ENCODE measurements at places on chromosomes 16 and 17. TPM values are rescaled to one million over a fixed set of nuclear protein-coding genes. Genes with fewer than 3 reads are reported as not detected.

DNA sequence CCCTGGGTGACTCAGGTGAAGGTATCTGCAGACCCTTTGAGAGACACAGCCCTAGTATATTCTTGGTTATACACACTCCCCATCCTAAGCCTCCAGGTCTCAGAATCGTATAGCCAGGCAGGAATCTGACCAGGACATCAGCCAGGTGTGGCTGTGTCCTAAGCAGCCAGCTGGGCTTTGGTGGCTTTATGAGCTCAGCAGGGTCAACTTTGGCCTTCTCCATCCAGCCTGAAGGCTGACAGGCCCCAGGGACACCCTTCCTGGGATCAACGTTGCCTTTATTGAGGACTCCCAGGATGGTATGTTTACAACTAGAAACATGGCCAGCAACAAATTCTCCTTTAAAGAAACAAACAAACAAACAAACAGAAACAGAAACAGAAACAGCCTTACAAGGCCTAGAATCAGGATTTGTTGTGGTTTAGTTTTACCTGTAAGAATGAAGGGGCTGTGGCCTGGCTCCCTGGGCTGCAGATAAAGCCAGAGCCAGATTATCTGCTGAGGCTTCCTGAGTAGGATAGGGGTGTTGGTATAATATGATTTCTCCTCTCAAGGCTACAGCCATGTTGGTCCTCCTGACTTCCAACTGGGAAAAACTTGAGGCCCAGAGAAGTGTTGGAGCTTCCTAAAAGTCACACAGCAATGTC is 8.5 kb downstream of the KIF19 start:
- DNase-seq, result no peak

DNA sequence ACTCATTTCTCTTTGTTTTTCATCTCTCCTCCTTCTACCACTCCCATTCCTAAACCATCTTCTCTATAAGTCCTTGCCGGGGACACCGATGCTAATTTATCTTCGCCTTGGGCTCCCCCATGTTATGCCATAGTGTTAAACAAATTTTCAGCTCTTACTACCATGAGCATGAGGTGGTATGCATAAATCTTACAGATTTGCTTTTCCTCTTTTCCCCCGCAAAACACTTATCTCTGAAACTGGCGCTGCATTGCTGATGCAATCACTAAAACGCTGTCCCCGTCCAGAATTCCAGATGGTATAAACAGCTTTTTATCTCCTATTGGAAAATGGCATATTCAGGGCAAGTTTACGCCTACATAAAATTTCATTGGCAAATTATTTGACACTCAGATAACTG is 673.6 kb upstream of the CDH8 start:
- no peak for DNase-seq

Gene SKAP1
- total RNA-seq, result 8.2 TPM

DNA sequence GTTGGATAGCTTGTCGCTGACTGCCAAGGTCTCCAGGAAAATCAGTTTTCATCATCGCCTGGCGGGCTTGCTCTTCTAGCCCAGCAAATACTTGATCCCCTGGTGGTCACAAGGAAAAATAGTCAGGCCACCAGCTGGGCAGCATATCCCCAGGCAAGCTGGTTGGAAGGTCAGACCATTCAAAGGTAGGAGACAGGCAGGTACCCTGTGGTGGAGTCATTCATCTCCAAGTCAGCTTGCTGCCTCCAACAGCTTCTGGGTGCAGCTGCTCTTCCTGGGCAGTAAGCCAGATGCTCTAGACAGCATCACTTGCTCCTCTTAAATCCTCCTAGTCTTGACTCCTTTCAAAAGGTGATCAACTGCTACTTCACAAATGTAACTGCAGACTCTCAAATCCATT is 16.0 kb downstream of the ZNF821 start:
- DNase-seq, result no peak

Gene COASY
- total RNA-seq, result 85.5 TPM

DNA sequence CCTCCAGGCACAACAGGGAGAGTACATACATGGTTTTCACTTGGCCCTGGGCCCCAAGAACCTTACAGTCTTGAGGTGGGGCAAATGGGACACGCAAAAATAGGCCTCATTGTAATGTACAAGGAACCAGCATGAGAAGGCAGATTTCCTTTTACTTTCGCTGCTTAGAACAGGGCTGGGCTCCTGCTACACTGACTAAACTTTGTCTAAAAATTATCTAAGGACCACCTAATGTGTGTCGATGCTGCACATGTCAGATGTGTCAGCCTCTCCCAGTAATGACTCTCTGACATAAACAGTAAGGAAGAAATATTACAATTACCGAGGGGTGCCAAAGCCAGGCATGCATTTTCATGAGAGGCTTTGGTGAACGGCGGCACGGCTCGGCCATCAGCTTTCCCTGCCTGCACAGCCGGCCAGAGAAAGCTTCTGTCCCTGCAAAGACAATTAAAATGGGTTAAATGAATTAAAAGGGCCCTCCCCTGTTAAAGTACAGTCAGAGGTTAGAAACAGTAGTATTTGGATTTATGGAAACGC is 224.2 kb upstream of the IRX3 start:
- DNase-seq, result no peak

Gene CMTM2
- total RNA-seq, result not detected

Gene CD7
- total RNA-seq, result not detected

DNA sequence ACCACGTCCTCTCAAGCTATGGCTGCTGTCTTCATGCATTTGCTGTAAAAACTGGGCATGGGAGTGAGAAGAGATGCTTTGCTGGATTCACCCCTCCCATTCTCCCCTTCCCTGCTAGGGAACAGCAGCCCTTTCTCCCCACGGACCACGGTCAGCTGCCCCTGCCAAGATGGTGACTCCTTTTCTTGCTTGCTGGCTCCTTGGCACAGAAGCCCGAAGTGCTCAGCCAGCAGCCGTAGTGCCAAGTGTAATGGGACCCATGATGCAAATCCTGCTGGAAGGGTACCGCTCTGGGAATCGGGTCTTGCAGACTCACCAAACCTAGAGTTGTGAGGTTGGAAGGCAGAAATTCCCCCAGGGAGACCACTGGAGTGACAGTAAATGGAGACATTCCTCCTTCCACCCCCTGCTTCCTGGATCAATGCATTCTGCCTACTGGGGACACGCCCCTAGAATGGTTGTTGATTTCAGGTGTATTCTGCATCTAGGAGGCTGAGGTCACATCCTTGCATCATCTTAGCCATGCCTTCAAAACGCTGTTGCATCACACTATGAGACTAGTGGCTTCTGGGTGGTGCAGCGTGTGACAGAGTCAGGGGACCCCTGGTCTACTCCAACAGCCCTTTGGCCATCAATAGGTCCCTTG is 63.0 kb upstream of the CBX4 start:
- DNase-seq, result no peak

DNA sequence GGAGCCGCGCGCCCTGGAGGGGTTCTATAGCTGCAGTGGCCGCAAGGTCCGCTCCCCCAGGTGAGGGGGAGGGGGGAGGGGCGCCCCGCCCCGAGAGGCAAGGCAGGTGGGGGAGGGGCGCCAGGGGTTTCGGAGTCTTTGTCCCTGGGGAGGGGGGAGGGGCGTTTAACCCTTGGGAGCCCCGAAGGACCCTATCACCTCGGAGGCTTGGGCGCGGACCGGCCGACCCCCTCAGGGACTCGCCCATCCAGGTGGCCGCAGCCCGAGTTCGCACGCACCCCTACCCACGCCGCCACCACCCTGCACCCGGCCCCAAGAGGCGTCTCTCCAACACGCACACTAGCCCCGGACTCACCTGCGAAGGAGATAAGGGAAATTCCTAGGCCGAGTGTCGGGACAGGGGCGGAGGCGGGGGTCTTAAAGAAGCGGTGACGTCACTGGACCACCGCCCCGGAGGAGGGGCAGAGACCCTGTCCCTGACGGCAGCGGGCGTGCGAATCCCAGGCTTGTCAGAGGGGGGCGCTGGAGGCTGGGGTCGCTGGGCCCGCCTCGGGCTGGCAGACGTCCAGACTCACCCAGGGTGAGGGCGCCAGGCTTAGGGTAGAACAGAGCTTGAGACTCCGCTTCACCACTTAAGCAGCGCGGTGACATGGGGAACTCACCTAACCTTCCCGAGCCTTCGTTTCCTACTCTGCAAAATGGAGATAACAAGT is at the start of gene CLDN6:
Gene CLDN6, minus strand, starts transcription at position 390 of the 713 bp plus-strand sequence. CDS start 2,162 bp downstream, outside the sequence.
- DNase-seq, result no peak

GRCh38 chr16:31870809-31871208 is 2.8 kb upstream of the ZNF267 start:
- DNase-seq, result no peak

GRCh38 chr17:68734187-68734900 is 133.2 kb upstream of the FAM20A start:
- no peak for DNase-seq

- no peak for DNase-seq
Measured at GRCh38 chr16:29978081-29978480, 4.4 kb downstream of the TAOK2 start.

DNA sequence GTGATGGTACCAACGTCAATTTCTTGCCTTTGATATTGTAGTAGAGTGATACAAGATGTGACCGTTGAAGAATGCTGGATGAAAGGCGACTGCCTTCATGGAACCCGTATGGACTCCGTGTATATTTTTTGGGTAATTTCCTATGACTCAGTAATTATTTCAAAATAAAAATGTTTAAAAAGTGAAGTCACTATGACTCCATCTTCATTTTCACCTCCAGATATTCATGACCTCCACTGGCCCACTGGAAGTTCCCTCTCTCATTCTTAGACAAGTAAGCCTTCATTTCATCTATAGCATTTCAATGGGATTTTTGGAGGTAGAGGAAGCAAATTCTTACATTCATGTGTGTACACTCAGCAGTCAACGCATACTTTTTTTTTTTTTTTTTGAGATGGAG is 111.8 kb upstream of the NUDT7 start:
- DNase-seq, result no peak

GRCh38 chr17:57750109-57750871 is 5.2 kb upstream of the CCDC182 start:
- DNase-seq, result no peak

DNA sequence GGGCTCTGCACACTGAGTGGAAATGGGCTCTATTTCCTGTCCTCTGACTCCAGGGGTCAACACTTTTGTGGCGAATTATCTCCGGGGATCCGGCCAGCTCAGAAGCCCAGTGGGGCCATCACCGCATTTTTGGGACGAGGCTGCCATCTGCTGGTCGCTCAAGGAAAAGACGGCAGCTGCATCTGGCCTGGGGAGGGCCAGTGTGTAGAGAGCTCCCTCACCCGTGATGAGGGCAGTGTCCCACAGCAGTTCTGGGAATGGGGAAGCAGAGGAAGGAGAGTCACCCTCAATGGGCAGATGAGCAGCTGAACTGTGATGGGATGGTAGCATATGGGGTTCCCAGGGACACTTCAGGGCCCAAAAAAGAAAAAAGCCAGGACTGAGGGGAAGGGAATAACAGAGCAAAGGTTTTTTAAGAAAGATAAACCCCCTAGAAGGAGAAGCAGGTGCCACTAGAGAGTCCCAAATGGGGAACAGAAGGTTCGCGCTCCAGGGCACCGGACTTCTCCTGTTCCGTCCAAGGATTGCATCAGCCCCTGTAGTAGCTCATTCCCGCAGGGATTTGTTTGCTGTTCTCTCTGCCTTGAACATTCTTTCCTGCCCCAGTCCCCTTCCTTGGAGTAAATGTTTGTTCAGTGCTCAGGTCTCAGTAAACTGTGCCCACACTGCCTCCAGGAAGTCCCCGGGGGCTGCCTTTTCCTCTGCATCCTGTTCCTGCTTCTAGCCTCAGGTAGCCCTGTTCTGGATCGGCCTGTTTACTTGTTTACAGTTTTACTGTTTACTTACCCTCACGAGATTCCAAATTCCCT is 9.3 kb upstream of the ABCC12 start:
- peak; percentile 84 for DNase-seq

- DNase-seq, result no peak
Measured at GRCh38 chr17:65143889-65144604, 6.9 kb downstream of the RGS9 start.

DNA sequence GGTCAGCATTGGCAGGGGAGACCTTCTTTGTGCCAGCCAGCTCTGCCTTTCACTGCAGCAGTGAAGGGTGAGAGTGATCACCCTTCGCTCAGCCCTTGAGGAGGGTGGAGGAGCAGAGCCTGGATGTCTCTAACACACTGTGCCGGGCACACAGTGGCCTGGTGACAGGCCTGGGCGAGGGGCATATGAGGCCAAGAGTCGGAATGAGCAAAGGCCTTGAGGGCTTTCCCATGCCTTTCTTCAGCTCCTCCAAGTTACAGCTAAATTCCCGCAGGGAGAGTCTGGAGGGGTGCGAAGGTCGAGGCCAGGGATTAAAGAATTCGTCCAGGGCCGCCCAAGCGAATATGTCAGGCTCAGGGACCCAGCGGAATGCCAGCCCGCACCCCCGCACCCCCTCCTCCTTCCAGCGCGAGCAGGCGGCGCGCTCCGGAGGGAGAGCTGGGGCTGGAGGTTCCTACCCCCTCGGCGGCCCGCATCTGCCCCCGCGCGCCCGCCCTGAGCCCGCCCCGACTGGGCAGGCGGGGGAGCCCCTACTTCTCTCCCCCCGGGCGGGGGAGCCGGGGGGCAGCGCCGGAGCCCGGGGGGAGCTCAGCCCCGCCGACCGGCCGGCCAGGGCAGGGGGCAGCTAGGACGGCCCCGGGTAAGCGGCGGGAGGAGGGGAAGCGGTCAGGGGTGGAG is at the start of gene RASL10B:
Gene RASL10B, plus strand, starts transcription at position 401 of the 678 bp plus-strand sequence. CDS start 3,546 bp downstream, outside the sequence.
- DNase-seq, result peak; percentile 69

DNA sequence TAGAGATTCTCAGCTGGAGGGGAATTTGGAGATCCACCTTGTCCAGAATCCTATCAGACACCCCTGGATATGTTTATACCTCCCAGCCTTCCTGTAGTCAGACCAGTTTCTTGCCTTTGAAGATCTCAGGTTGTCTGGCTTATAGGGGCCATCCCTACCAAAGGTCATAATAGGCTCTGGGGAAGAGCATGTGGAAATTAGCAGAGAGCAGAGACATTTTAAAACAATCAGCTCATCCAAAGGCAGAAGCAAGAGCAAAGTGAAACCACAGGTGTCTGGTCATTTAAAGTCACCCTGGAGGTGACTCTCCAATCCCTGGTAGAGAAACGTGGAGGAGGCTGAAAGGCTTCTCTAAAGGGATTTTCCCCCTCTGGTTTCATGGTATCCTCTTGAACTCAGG is 299.3 kb upstream of the EEF2KMT start:
- no peak for DNase-seq
